Activated CD8-positive, alpha-beta memory T cell treated with anti-CD3 and anti-CD28 coated beads for 1 hour (primary cell): ENCODE measurements at places on chromosomes 3 and 15.

DNA sequence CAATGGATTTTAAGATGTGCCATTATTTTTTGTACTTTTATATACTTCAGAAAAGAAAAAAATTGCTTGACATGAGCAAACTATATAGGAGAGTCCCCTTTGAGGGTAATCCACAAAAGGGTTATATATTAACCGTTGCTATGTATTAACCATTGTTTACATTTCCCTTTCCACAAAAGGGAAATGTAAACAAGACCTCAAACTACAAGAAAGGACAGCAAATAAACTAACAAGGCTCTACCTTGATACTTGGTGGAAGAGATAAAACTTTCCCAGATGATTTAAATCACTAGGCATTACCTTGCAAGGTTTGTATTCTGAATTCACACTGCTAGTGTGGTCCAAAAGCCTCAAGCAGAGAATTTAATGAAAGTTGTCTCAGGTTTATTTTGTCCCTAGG lies 616.3 kb upstream of the BCHE start:
- no peak for DNase-seq

DNA sequence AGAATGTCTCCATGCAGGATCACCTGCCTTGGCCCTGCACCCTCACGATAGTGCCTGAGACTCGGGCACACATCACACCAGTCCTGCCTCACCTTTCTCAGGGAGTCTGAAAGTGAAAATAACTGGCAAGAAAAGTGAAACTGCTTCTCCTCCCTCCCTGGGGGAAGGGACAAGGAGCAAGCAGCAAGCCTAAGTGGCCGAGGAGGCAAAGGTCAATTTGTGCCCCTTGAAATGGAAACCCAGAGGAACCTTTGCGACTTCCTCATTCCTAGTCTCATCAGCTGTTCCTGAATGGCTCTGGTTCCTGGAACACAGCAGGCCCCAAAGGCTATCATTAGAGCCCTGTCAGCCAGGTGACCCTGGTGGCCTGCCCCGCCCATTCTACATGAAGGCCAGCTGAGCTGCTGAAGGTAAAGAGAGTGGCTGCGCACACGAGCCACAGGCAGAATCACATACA lies 28.0 kb upstream of the SLCO2A1 start:
- no peak for DNase-seq

DNA sequence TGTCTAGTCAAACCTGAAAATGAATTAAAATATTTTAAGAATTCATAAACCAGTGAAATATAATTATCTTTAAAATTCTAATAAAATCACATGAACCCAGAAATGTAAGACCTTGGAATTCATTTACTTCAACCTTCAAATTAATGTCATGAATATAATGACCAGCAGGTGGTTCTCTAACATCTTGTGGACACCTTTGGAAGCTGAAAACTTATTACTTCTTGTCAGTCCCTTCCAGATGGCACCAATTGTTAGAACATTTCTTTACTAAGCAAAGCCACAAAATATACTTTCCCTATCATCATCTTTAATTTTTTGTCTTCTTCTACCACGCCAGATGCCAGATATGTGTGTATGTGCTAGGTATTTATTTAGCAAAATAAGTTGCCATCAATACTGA lies 240.0 kb downstream of the MBNL1 start:
- no peak for DNase-seq

- DNase-seq, result no peak
Measured at GRCh38 chr3:129315223-129315997, 36.7 kb downstream of the HMCES start.
